Ovary (tissue), 10 donors: ENCODE measurements at places on chromosomes 13 and 19.

GRCh38 chr13:88339271-88339741, 668.1 kb downstream of the SLITRK5 start:
- DNase-seq = peak; percentile 38

GRCh38 chr13:41706152-41706551, 248.8 kb downstream of the RGCC start:
- DNase-seq = no peak

DNA sequence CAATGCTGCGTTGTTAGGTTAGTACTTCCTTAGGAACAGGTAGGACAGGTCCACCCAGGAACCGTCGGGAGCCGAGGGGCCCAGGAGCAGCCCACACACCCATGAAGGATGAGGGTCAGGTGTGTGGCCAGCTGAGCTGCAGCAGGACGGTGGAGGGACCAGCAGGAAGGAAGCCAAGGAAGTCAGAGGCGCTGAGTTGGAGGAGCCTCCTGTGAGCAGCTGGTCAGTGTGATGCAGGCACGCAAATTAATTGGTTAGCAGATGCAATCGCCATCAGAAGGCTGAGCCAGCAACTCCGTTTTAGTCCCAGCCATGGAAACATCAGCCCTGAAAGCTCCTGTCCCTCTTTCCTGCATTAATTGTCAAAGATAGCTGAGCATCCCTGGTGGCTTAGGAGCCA, 114.9 kb upstream of the SOX1 start:
- DNase-seq = no peak

GRCh38 chr19:33256261-33256660, 30.6 kb upstream of the SLC7A10 start:
- no peak for DNase-seq

DNA sequence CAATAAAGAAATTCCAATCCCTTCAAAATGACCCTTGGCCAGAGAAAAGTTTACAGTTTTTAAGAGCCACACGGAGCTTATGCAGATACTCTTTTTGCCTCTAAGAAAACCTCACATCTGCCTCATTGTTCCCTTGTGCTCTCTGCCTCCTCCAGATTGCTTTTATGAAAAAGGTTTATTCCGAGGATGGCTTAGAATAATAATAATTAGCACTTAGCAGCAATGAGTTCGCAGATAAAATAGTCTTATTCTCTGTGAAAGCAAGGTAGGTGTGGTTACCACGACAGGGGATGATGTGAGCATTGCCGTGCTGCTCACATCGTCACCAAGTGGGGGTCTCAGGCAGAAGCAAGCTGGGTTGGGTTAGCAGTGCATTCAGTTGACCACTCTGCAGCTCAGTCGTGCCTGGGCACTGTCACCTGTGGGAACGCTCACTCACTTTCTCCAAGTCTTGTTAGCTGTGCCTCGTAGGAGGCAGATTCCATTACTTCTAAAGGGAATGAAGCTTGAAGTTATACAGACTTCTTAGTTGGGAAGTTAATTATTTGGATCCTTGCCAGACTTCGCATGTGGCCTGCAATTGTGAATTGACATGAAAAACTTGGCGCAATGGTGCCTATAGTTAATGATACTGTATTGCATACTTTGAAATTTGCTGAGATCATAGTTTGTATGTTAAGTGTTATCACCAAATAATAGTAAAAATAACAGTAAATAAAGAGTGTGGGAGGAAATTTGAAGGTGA, 157.2 kb downstream of the MYO16 start:
- no peak for DNase-seq

DNA sequence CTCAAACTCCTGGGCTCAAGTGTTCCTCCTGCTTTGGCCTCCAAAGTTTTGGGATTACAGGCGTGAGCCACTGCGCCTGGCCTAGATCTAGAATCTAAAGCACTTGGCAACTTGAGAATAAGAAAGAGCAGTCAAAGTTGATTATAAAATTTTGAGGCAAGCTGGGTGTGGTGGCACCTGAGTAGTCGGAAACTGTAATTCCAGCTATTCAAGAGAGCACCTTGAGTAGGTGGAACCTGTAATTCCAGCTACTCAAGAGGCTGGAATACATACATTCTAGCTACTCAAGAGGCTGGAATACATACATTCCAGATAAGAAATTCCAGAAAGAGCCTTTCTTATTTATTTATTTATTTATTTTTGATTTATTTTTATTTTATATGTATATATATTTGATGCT, 8.3 kb upstream of the NAA16 start:
- no peak for DNase-seq

- DNase-seq = no peak
Observed at GRCh38 chr13:62687732-62688131, 1272.1 kb upstream of the PCDH20 start.

DNA sequence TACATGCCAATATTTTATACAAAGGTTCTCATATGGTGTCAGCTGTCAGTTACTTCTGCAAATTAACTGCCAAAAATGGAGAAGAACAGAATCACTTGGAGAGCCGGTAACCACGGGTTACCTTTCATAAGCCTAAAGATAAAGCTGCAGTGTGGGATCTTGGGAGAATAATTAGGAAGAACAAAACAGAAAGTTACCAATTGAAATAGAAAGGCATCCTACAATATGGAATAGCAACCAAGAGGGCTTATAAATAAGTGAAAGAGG, 74.2 kb downstream of the TSHZ3 start:
- no peak for DNase-seq
